ENCODE measurements at places on chromosomes 1 and 21.
A peak's percentile ranks its signal among the peaks of the same experiment; 100 is the strongest.

- DNase-seq: no peak
Measured at GRCh38 chr21:35023396-35024070, 25.6 kb downstream of the RUNX1 start.

DNA sequence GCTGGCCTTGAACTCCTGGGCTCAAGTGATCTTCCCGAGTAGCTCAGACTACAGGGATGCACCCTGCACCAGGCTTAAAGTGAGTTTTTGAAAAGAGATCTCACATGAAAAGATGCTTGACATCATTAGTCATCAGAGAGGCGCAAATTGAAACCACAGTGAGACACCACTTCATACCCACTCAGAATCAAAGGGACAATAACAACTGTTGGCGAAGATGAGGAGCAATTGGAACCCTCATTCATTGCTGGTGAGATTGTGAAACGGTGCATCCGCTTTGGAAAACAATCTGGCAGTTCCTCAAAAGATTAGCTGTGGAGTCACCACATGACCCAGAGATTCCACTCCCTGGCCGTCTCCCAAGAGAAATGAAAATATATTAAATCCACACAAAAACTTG is 122.3 kb downstream of the PGBD5 start:
- peak; percentile 81 for DNase-seq

DNA sequence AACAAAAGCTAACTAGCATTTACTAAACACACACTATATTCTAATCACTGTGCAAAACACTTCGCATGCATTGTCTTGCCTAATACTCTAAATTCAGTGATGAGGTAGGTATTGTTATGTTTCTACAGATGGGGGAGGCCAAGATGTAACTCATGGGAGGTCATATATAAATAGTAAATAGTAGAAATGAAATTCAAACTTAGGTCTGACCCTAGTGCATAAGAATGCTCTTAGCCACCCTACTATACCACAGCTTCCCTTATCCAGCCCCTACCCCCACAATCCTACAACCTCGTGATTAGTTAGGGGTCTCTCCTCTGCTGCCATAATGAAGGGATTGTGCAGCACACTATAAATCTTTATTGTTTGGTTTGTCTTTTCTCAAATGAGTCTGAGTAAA is 3.3 kb downstream of the PFDN2 start:
- no peak for DNase-seq

DNA sequence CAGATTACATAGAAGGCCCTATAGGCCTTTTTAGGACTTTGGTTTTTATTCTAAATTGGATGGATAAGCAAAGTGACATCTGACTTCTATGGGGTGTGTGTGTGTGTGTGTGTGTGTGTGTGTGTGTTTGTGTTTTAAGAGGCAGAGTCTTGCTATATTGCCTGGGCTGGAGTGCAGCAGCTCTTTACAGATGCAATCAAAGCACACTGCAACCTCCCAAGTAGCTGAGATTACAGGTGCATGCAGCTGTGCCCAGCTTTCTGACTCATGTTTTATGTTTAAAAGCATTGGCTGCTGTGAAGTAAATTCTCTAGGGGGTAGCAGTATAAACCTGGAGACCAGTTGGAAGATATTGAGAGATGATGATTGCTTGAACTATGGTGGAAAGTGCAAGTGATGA is 12.4 kb upstream of the EVI5 start:
- no peak for DNase-seq

- DNase-seq: no peak
Measured at GRCh38 chr1:167126317-167126716, 32.4 kb downstream of the STYXL2 start.

DNA sequence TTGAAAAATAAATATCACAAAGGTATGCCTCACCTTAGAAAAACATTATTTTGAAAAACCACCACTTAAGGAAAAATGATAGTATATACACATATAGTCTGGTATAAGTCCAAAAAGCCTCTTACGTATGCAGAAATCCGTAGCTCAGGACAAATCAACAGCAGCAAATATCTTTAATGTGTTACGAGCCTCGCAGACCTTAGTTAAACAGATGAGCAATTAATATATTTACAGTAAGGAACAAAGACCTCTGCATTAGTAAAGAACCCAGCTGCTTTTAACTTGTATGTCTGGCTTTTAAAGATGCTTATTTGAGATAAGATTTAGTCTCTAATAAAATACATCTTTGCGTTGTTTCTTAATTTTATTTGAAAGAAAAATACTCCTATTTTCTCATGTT is 79.9 kb upstream of the CHRM3 start:
- DNase-seq: no peak

DNA sequence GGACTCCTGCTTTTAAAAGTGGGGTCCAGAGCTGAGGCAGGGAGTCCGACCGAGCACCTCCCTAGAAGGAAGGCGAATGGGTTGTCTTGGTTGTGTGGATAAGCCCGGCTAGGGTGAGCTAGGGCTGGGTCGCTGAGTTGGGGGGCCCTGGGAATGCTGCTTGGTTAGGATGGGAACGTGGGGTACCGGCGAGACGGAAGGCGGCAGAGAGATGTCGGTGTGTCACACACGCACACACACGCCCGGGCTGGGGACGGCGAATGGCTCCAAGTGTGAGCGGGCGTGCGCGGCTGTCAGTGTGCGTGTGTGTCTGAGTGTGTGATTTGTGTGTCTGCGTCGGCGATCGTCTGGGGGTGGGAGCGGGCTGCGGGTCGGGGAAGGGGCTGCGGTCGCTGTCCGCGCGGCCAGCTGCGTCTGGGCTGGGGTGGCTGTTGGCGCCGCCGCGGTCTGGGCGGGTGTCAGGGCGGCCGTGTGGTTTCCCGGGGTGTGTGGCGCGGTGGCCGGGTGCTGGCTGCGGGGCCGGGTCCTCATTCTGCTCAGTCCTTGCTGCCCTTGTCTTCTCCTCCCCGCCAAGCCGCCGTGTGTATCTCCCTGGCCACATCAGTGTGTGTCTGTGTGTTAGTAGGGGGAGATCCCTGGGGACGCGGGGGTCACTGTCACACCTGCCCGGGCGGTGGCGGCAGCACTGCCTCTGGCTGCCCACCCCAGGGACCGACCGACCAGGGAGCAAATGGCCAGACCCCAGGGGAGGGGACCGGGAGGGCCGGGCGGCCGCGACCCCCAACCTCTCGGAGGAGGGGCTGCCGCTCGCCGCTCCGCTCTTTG is 1.1 kb downstream of the EFNA3 start:
- no peak for DNase-seq

GRCh38 chr1:116131866-116132605 is 20.8 kb downstream of the MAB21L3 start:
- no peak for DNase-seq

Measured in fibroblast of pulmonary artery (primary cell).